ENCODE measurements at places on chromosomes 12 and 14.

- DNase-seq = no peak
Observed at GRCh38 chr14:71481021-71481654, 451.1 kb upstream of the RGS6 start.

DNA sequence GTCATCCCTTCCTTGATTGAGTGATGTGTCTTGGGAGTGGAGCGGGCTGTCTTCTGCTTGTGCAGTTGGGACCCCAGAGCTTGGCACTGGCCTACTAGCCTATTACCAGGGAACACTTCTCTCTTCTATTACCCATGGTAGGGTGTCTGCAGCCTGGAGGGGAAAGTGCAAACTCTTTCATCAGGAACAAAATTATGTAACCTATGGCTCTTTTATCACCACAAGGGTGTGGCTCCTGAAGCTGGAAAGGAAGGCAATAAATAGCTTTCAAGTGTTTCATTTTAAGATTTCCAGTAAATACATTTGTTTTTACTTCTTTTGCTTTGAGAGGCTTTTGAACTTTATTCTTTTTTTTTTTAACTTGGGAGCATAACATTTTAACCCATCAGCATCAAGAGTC lies 349.7 kb upstream of the FAR2 start:
- no peak for DNase-seq

DNA sequence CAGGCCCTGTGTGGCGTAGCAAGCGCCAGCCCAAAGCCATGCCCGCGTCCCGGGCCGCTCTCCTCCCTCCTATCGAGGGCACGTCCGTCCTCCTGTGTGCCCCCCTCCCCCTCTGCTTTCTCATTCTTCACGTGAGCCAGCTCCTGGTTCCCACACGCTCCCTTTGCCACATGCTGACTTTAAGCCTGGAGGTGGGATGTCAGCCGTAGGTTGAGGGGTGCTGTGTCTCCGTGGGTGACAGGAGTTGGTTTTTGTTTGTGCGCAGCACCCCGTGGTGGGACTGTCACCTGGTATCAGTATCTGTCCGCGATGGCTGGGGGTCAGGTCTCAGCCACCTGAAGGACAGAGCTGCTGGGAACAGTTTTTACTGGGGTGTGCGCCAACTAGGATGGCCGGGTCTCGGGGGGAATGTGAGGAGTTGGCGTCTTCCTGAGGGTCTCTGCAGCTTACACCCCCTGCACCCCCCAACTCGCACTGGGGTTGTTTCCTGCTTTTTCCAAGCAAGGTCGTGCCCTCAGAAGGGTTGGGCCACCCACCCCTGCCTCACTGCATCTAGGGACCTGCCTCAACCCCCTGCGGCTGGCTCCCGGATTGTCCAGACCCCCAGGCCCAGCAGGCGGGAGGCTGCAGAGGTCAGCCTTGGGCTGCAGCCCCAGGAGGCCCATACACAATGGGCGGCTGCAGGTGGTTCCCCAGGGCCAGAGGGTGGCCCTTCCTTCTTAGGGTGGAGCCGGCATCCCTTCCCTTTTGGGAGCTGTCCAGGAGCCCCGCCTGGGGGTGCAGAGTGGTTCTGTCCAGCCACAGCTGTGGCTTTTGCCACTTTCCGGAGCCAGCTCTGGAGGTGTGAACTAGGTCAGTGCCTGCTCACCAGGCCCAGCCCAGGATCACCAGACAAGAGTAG lies 7.3 kb downstream of the ULK1 start:
- DNase-seq = no peak

GRCh38 chr14:82138431-82138830 lies 604.8 kb upstream of the SEL1L start:
- no peak for DNase-seq

GRCh38 chr12:122021193-122021821 lies 377 bp upstream of the BCL7A start:
- DNase-seq = no peak

- no peak for DNase-seq
Observed at GRCh38 chr12:42902001-42902400, 312.5 kb upstream of the PRICKLE1 start.

DNA sequence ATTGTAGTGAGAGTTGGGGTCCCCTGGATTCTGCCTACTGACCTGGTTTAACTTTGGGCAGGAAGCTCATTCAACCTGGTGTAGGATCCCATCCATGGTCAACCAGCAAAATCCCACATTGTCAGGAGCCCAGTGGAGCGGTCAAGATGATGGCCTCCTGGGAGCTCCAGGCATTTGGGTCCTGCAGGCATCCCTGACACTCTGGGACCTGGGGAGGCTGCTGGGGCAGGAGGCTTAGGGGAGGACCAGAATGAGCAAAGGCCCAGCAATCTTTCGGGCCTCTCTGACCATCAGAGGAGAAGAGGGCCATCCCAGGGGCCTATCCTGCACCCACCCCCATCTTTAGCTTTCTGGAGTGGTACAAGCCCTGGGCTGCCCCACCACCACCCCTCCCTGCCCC lies 104.0 kb downstream of the PRMT8 start:
- DNase-seq = no peak

DNA sequence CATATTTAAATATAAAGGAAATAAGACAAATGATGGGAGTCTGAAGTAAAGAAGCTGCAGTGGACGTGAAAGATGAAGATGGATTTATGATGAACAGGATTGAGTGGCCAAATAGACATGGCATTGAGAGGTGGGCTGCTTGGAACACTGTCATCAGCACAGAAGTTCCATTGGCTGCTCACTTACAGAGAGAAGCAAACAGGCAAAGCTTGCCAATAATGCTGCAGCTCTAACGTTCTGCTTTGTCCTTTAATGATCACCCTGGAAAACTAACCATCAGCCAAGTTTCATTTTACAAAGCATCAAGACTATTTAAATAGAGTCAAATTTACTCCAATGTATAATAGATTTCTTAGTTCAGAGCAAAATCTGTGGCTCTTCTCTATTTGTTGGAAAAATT lies 721.4 kb downstream of the TMTC2 start:
- no peak for DNase-seq

- peak; percentile 8 for DNase-seq
Observed at GRCh38 chr14:80364274-80364673, 153.0 kb upstream of the DIO2 start.

- no peak for DNase-seq
Observed at GRCh38 chr14:95189367-95190132, 32.2 kb upstream of the DICER1 start.

GRCh38 chr14:99475179-99475578 lies 5.5 kb downstream of the SETD3 start:
- DNase-seq = no peak

DNA sequence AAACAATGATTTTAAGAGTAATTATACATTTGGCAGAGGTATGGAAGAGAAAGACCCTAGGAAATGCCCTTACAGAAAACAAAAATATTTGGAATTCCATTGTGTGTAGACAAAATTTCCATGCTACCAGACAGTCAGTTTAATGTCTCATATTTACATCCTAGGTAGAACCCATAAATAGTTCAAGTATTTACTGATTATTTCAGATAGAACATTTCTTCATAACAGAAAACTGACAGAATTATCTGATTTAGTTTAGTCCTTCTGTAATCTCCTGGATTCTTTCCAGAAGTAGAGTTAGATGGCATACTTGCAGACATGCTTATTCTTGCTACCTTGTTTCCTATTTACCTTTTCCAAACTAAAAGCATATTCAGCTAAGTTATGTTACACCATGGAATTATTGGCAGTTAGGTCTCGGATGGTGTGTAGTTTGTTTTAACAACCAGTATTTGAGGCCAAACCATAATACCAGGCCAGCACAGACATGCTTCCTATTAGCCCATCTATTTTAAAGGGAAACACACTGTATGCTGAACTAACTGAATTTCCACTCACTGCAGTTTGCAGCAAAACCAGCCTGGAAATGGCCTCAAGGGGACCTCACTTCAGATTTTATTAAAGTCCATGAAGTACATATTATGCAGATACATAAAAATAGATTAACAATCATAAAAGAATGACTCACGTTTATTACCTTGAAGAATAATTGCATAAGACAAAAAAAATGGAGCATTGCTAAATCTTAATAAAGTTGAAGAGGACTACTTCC lies 126.6 kb upstream of the LRIG3 start:
- no peak for DNase-seq

- no peak for DNase-seq
Observed at GRCh38 chr14:100739306-100739705, 12.6 kb downstream of the DLK1 start.

DNA sequence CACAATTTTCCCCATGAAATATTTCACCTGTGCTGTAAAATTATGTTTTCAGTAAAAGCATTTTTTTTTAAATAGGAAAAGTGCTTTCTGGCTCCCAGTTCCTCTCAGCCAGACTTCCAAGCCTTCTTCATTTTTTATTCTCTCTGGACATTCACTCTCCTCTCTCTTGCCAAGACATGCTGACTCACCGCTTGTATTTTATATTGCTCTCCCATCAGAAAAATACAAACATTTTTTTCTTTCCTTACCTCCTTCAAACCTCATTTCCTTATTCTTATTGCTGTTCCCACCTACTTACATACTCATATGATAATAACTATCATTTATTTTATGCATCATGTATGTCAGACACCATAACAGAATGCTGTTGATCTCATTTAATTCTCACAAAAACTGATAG lies 37.7 kb upstream of the ZNF641 start:
- DNase-seq = no peak

DNA sequence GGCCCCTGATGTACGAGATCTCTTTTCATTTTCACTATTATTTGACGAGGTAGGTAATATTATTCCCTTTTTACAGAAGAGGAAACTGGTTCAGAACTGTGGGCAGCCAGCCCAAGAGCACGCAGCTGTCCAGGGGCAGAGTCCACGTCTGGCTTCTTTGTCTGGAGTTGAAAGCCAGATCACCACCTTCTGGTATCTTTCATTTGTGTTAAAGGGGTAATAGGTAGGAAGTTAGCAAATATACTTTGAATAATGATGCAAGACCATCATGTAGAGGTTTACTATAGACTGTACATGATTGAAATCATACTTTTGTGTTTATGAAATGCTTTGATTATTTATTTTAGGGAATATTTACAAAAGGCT lies 144.1 kb upstream of the AMIGO2 start:
- no peak for DNase-seq

DNA sequence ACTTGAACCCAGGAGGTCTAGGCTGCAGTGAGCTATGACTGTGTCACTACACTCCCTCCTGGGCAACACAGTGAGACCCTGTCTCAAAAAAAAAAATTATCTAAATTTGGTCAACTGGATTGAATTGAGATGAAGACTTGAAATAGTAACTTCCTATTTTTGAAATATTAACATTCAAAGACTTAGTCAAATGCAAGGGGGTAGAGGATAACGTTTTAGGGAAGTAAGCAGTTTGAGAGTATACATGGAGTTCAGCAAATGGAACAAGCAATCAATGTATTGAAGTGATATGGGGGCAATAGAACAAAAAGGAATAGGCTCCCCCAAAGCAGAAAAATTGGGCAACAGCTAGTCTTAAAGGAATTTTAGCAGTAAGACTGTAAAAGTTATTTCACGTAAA lies 4.6 kb upstream of the MFAP5 start:
- DNase-seq = no peak

- DNase-seq = no peak
Observed at GRCh38 chr14:51430633-51431032, 190.6 kb downstream of the TMX1 start.

GRCh38 chr12:12171991-12172511 lies 94.8 kb downstream of the LRP6 start:
- peak; percentile 30 for DNase-seq

DNA sequence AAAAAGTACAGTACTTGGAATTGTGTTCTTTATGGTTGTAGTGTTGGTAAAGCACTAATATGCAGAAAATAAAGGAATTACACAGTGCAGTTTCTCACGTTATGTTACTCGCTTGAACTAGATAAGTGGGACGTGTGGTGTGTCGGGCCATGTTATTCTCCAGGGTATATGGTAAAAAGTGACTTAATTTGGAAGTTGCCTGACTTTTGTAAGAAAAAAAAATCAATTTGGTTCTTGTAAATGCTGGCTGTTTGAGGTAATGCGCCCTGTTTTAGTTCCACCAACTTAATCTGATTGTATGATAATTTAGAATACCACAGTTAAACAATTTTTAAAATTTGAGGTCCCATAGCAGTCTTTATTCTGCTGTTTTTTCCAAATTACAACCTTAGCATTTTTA lies 4.1 kb downstream of the ARF6 start:
- no peak for DNase-seq

GRCh38 chr12:47032644-47033043 lies 46.8 kb upstream of the PCED1B start:
- DNase-seq = peak; percentile 10

Measured in GM10248 (cell line).